ENCODE measurements at places on chromosomes 16 and 17.

DNA sequence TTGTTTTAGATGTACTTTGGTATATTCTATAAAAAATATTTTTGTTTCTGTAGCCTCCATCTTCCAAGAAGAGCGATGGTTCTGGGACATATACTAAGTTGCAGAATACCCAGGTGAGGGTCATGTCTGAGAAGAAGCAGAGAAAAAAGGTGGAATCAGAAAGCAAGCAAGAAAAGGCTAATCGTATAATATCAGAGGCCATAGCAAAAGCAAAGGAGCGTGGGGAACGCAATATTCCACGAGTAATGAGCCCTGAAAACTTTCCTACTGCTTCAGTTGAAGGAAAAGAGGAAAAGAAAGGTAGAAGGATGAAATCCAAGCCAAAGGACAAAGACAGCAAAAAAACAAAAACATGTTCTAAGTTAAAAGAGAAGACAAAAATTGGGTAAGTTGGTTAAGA, 154.6 kb downstream of the CHD9 start:
- DNase-seq, result no peak

DNA sequence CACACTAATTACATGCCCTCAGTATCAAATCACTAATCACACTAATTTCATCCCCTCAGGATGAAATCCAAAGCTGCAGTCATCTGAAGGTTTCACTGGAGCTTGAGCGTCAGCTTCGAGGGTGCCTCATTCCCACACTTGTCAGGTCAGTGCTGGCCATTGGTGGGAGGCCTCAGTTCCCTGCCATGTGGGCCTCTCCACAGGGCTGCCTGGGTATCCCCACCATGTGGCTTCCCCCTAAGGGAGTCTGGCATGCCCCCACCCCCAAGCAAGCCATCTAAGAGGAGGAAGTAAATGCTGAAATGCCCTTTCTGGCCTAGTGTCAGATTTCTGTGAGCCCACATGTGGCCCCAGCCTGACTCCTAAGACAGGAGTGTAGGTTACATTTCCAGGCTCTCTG, 78.6 kb upstream of the CDH5 start:
- DNase-seq, result no peak

GRCh38 chr17:65684631-65685030, 123.2 kb upstream of the AXIN2 start:
- DNase-seq, result no peak

GRCh38 chr17:57965521-57966160, 10.4 kb upstream of the CUEDC1 start:
- DNase-seq, result no peak

DNA sequence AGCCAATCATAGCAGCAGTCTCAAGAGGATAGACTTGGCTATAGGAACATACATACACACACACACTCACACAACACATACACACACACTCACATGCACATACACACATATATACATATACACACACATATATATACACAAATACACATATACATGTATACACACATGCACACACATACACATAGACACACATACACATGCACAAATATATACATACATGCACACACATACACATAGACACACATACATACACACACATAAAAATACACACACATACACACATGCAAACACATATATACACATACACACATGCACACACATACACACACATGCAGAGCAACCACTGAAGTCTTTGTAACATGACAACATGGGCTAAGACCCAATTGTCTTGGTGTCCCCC, 19.7 kb downstream of the CBLN1 start:
- DNase-seq, result no peak

DNA sequence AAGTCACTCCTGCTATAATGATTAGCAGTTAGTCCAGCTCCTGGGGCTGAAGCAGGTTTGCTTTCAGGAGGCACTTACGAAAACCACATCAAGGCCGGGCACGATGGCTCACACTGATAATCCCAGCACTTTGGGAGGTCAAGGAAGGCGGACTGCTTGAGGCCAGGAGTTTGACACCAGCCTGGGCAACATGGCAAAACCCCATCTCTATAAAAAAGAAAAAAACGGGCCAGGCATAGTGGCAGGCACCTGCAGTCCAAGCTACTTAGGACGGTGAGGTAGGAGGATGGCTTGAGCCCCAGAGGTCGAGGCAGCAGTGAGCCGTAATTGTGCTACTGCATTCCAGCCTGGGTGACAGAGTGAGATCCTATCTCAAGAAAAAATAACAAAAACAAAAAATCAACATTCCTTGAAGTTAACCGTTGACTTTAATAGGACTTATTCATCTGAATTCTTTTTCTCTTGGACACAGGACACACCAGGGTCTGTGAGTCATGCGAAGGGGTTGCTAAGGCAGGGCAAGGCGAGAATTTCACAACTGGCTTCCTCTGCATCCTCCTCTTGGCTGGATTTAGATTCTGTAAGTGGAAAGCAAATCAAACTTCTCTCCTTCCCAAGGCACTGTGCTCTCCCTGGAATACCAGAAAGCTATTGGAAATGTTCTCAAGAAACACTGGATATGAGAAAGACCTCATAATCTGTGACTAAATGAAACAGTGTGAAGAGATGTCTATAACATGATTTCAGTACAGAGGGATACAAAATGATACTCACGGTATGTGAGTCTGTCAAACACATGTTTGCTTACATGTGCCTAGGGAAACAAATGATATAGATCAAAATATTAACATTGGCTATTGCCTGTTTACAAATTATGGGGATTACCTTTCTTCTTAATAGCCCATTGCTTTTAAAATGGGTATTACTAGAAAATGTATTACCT, 99.5 kb downstream of the SYCE1L start:
- DNase-seq, result peak; percentile 57
